ENCODE measurements at places on chromosomes 13 and 19.

- DNase-seq: no peak
Measured at GRCh38 chr19:2394054-2394441, 33.3 kb downstream of the TIMM13 start.

- no peak for DNase-seq
Measured at GRCh38 chr13:50453188-50453587, 390.3 kb downstream of the DLEU7 start.

GRCh38 chr19:16197188-16197621 lies 506 bp upstream of the AP1M1 start:
- no peak for DNase-seq

GRCh38 chr13:114124431-114124830 lies 8.0 kb downstream of the RASA3 start:
- no peak for DNase-seq

DNA sequence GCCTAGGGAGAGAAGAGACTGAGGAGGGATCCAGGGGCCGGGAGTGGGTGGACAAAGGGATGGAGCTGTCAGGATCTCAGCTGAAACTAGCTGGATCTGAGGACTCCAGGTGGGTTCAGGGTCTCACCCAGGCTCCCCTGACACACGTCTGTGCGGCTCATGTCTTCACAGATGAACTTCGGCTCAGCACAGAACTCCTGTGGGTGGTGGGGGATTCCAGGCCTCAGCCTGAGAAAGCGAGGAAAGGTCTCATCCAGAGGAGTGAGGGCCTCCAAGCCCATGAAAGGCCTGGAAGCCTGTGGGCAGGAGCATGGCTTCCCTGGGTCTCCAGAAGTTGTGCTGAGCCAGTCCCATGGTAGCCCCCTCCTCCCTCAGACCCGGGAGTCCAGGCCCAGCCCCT lies 1.4 kb downstream of the CAPN12 start:
- DNase-seq: no peak

- DNase-seq: no peak
Measured at GRCh38 chr19:50893047-50893736, 18.0 kb downstream of the KLK4 start.

- DNase-seq: no peak
Measured at GRCh38 chr19:17125728-17126677, 50.4 kb downstream of the MYO9B start.

DNA sequence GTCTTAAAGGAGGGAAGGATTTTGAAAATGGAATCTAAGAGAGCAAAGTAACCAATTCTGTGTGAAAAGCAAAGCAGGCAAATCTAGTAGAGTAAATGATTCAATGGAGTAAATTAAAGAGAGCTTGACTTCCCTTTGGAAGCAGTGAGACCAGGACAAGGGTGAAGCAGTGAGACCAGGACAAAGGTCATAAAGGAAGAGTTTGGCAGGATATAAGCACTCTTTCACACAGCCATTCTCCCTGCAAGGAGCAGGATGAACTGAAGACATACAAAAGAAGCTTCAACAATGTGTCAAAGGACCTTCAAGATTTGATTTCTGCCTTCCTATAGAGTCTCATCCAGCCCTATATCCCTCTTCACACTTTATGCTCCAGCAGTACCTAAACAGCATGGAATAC lies 123.8 kb downstream of the ENOX1 start:
- DNase-seq: no peak

DNA sequence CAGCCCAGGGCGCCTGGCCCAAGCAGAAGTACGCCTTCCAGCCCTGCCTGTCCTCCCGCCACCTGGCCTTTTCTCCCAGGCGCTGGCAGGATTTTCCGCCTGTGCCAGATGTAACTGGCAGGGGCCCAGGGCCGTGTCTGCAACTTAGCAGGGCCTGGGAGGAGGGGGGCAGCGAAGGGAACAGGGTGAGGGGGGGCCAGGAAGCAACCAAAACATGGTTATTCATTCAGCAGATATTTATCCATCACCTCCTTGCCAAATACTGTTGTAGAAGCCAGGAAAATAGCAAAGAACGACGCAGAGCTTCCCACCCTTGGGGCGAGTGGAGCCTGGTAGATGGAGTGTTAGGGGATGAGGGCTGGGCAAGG lies 5.6 kb downstream of the TLE6 start:
- no peak for DNase-seq
